CD4-positive, alpha-beta memory T cell (primary cell): ENCODE measurements at places on chromosomes 11 and 22.
A peak's percentile ranks its signal among the peaks of the same experiment; 100 is the strongest.

DNA sequence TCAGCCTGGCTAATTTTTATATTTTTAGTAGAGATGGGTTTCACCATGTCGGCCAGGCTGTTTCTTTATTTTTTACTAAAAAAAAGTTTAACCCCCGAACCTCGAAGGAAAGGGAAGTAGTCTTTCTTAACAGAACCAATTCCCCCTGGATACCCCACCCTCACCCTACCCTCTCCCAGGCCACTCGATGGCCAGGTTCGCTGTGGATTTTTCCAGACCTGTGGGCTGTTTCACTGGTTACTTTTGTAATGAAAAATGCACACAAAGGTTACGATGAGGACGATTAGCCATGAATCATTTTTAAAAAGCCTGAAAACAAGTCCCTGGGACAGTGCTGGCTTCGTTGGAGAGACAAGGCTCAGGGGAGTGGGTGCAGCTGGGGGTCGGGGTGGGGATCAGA, 2.5 kb downstream of the TSPO start:
- DNase-seq: no peak

GRCh38 chr11:10641177-10641911, 52.2 kb downstream of the IRAG1 start:
- no peak for DNase-seq

DNA sequence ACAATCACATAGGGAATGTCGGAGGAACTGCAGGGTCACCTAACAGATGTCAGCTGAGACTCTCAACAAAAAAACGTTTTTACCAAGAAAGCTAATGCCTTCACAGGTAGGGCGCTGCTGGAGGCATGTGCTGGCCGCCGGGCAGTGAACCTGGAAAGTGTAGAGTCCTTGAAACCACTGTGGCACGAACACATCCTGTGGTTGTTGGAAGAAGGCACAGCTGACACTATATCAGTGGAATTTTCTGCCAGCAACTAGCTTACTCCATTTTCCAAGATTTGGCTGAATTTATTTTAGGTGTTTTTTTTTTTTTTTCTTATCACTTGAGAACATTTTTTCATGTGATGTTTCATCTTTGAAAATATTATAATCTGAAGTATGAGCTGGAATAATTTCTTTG, 14.2 kb downstream of the TRMU start:
- no peak for DNase-seq

DNA sequence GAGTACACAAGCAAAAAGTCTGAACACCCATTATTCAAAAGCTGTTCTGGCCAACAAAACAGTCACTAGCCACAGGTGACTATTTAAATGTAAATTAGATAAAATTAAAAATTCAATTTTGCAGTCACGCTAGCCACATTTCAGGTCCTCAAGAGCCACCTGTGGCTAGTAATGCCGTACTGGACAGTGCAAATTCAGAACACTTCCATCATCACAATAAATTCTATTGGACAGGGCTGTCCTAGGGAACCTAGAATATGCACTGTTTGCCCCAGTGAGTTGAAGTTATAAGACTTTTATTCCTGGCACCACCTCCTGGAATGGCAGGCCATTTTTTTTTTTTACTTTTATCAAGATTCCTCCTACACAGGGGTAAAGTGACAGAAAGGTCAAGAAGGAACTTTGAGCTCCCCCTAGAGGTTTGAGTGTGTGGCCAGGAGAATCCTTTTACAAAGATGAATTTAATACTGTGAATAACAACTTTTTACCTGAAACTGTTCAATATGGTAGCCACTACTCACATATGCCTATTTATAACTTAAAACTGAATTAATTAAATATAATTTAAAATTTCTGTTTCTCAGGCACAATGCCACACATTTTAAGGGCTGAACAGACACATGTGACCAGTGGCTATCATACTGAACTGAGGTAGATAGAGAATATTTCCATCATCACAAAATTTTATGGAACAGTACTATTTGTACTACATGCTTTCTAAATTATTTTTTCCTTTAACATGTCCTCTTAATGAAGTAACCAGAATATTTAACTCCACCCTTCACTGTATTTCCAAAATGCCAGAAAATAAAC, 6.5 kb downstream of the MSANTD2 start:
- DNase-seq: peak; percentile 40

DNA sequence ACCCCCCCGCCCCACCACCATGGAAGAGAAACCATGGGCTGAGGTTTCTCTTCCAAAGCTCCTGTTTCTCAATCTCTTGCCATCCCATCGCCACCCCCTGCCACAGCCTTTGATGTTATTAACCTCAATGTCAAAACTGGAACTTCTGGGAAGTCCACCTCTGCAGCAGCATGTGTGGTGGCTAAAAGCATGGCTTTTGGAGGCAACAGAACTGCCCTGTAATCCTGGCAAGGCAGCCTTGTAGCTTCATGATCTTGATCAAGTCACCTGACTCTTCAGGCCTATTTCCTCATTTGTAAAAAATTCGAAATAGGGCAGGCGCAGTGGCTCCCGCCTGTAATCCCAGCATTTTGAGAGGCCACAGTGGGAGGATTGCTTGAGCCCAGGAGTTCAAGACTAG, 3.5 kb upstream of the COX8A start:
- DNase-seq: no peak

GRCh38 chr11:68153742-68154141, 32.6 kb upstream of the CHKA start:
- no peak for DNase-seq

DNA sequence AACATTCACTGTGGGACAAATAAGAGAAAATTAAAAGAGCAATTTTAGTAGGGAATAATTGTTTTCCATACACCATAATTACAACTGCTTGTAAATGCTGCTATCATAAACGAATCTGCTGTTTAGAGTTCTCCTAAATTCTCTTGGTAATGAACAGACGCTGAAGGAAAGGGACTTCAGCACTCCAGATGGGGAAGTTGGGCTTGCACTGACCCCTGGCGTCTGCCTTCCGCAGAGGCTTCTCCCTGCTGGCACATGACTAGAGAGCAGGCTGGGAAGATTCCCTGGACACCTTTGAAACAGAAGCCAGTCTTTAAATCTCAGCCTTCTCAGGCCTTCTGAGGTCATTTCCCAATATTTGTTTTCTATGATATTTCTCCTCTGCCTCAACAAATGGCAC, 84.1 kb downstream of the NXPE2 start:
- DNase-seq: no peak

DNA sequence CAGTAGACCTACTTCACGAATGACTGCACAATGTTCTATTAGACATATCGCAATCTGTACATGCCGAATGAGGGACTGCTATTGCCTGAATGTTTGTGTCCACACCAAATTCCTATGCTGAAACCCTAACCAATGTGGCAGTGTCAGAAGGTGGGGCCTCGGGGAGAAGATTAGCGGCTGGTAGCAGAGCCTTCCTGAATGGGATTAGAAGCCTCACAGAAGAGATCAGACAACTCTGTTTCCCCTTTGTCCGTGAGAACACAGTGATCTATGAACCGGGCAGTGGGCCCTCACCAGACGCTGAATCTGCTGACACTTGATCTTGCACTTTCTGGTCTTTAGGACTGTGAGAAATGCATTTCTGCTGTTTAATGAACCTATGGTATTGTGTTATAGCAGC, 33.1 kb downstream of the LRFN4 start:
- DNase-seq: no peak

DNA sequence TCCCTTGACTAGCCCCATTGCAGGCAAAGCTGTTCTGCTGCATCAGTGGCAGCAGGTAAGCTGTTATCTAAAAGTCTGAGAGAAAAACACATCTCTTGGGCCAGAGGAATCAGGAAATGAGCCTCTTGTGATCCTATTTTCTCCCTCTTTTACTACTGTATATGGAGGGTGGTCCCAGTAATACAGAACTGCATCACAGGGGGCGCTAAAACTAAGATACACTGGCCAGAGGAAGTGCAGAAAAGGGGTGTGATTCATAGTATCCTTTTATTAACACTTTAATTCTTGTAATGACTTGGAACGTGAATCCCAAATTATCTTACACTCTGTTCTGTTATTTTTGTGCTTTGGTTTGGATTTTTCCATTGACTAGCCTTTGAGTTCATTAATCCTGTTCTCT, 8.8 kb upstream of the MED17 start:
- DNase-seq: no peak

- peak; percentile 64 for DNase-seq
These were observed 24.9 kb downstream of the CD44 start for GRCh38 chr11:35163702-35164496.

DNA sequence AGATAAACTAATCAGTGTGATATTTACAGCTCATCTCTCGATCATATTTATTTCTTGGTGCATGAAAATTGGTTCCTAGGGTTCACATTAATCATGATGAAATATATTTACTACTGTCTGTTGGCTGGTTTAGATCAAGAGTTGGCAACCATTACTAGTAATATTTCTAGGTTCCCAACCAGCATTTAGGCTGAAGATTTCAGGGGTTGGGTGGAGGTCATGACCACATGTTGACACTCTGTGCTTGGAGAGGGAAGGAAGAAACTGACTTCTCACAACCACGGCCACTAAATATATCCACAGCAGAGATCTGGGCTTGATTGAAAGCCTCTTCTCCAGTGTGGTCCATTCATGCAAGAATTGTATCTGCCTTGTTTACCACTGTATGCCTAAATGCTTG, 87.9 kb downstream of the ALX4 start:
- DNase-seq: no peak

- no peak for DNase-seq
These were observed 39.5 kb downstream of the REXO2 start for GRCh38 chr11:114478768-114479167.

DNA sequence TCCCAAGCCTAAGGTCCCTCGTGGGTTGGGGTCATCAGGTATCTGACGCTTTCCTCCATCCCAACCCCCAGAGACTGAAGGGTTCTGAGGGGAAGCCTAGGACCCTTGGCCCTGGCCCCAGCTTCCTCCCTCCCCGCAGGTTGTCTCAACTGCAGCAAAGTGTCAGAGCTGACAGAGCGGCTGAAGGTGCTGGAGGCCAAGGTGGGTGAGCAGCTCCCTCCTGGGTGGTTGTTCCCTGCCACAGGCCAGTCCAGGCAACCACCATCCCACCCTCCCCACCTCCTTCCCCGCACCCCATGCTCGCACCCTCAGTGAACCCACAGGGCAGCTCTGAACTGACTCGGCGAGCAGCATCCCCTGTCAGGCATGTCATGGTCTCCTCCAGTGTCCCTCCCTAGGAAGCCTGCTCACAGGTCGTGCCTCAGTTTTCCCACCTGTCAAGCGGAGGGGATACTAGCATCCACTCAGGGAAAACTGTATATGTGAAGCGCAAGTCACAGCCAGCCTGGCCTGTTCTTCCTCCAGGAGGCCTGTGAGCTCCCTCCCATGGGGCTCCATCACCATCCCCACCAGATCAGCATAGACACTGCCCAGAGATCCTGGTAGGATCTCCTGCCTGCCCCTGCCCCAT, 20.8 kb downstream of the EMID1 start:
- no peak for DNase-seq

DNA sequence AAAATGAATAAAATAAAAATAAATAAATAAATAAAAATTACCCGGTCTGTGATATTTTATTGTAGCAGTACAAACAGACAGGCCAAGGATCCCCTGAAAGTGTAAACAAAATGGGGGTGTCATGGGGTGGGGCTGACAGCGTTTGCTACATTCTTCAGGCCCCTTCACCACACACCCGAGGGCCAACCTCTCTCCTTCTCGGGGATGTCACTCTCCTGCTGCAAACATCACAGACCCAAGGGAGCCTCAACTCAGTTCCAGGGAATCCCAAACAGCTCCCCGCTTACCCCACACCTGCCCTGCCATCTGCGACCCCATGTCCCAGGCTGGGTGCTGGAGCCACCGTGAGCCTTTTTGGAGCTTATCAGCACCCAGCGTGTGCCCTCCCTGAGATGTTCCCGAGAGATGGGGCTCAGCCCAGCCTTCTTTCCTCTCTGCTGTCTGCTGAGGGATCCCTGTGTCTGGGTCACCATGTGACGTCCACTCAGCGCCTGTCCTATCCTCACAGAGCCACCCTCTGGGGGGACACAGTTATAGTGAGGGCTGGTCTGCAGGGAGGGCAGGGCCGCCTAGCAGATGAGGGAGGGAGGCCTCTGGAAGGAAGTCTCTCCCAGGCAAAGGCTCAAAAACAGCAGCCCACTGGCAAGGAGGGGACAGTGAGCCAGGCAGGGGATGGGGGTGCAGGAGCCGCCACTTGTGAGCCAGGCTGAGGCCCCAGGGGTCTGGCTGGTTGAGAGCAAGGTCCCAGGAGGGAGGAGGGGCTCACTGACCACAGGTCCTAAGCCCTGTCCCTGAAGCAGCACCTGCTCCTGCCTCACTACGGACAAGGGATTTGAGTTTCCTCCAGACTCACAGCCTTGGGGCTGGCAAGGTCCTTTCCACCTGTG, 1041.6 kb downstream of the BRD1 start:
- DNase-seq: no peak

- no peak for DNase-seq
These were observed 19.9 kb downstream of the SERGEF start for GRCh38 chr11:17992916-17993315.

DNA sequence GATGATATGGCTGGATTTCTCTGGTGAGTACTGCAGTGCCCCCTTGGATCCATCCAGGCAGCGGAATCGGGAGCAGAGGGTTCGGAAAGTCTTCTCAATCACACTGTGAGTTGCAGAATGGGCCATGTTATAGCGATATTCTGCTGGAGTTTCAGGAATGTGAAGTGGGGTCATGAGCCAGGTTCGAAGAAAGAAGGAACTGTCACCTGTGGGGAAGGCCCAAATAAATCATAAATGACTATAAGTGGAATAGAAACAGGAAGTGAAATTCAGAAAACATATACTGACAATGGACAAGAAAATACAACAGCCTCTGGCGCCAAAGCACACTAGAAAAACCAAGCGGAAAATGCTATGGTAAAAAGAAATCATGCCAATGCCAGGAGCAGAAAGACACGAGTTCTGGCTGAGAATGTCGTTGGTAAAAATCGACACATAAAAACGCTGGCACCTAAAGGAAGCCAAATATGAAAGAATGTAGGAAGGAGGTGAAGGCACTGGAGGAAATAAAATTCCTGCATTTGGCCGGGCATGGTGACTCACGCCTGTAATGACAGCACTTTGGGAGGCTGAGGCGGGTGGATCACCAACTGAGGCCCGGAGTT, 10.0 kb upstream of the AMBRA1 start:
- DNase-seq: no peak

DNA sequence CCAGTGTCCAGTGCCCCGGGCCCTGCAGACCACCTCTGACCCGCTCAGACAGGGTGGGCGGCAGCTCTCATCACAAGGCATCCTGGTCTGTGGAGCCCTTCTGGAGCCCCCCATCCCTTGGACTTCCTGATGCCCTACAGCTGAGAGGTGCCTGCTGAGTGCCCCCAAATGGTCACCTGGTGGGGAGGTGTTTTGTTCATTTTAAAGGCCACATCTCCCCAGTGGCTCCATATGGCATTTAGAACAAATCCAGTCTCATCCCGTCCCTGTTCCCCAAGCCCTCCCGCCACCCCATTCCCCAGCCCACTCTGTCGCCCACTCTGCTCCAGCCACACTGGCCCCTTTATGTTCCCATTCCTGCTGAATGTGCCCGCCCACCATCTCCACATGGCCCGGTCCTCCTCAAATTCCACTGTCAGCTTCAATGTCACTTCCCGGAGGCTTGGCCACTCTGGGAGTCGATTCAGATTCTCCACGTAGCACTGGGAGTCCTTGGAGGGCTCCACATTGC, 32.8 kb downstream of the OSBPL5 start:
- no peak for DNase-seq

DNA sequence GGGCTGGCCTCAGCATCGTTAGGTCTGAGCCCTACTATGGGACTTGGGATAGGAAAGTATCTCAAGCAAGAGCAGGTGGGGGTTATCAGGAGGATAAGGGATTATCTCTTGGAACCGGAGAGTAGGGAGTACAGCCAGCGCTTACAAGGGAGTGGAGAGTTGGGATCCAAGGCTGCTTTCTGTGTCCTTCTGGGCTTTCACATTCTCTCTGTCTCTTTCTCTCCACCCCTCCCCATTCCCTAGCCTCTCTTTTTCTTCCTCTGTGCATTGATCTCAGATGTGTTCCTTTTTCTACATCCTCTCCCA, 170.2 kb downstream of the BUD13 start:
- DNase-seq: no peak
